ENCODE measurements at places on chromosomes 13 and 19.

GRCh38 chr13:73212482-73212881, 153.7 kb downstream of the KLF5 start:
- no peak for DNase-seq

GRCh38 chr13:80873589-80873988, 532.7 kb upstream of the SPRY2 start:
- peak; percentile 25 for DNase-seq

DNA sequence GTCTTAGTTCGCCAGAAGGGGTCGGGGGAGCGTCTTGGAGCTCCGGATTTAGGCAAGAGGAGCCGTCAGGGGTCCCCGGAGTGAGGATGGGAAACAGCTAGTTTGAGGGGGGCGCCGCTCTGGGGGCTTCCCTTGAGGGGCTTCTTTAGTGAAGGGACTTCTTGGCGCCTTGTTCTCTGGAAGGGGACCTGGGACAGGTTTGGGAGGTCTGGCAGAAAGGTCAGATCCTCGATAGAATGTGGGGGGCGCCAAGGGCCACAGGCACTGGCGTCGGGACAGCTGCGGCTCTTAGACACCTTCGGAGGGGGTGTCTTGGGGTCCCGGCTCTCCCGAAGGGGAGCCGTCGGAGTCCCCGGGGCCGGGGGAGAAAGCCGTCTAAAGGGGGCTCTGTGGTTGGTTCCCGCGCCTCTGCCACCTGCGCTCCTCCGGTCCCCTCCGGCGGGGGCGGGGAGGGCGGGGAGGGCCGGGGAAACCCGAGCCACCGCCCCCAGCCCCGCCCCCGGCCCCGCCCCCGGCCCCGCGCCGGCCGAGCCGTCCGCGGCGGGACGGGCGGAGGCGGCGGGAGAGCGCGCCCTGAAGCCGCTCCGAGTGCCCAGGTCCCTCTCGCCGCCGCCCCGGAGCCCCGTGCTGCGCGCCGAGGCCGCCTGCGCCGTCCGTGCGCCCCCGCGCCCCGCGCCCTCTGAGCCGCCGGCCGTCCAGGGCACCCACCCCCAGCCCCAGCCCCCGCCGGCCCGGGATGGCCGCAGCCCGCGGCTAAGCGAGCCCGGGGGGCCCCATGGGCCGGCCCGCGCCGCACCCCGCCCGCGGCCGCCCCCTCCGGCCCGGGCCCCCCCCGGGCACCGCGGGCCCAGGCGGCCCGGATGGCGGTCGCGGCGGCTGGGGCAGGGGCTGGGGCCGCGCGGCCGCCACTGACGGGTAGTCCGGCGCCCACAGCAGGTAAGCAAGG, at the start of gene NRTN:
TSS of gene NRTN (plus strand) at position 552 of the 946 bp plus-strand sequence. CDS start 19,099 bp downstream, outside the sequence.
- DNase-seq: no peak

DNA sequence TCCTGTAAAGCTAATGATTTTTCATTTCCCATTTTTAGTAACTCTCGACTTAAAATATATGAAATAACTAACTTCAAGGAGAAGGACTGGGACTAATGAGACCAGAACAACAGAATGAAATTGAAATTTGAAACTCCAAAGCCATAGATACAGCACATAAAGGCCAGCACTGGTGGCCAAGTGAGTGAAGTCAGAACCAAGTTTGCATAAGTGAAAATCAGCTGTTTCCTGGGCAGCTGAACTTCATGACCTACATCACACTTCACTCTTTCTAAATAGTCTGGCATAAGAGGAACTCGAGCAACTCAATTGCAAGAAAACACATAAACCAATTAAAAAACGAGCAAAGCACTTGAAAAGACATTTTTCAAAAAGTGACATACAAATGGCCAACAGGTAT, 84.5 kb downstream of the DCLK1 start:
- no peak for DNase-seq

DNA sequence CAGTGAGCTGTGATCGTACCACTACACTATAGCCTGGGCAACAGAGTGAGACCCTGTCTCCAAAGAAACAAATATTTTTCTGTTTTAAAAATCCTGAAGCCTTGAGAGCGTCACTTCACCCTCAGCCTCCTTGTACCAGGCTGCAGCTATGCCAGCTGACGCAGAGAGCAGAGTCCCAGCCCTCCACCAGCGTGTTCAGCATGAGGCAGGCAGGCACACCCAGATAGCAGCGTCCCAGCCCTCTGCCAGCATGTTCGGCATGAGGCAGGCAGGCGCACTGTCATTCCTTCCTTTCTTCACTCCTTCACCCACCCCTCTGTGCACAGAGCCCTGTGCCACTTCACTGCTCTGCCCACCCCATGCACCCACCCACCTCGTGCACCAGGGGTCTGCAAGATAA, 43.3 kb upstream of the USE1 start:
- DNase-seq: no peak

DNA sequence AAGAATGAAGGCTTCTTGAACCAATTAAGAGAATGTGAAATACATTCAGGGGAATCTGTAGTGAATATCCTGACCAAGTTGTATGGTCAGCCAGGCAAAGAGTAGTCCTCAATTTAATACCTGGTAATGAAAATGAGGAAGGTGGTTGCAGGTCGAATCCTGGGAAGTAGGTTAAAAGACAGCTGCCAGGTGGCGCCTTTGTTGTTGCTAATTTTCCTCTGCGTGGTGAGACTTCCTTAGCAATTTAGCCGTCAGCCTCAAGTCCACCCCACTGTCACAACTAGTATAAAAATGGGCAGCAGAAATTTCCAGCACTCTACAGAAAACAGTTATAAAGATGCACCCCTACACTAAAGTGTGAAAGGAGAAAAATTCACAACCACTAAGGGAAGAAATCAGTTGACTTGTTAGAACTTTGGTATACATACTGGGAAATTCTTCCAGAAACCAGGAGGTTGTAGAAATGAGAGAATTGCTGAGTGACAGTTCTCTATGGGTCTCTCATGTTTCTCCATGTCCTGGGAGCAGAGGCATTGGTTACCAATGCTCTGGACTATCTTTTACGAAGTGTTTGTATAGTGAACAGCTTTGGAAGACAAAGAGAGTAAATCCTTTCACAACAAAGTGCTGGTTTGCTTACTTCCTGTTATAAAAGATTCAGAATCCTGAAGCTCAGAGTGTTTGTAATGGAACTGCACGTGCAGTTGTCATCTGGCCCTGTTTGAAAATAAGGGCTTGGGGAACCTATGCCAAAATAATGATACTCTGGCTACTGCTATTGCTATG, 235.9 kb downstream of the NHLRC3 start:
- DNase-seq: no peak

DNA sequence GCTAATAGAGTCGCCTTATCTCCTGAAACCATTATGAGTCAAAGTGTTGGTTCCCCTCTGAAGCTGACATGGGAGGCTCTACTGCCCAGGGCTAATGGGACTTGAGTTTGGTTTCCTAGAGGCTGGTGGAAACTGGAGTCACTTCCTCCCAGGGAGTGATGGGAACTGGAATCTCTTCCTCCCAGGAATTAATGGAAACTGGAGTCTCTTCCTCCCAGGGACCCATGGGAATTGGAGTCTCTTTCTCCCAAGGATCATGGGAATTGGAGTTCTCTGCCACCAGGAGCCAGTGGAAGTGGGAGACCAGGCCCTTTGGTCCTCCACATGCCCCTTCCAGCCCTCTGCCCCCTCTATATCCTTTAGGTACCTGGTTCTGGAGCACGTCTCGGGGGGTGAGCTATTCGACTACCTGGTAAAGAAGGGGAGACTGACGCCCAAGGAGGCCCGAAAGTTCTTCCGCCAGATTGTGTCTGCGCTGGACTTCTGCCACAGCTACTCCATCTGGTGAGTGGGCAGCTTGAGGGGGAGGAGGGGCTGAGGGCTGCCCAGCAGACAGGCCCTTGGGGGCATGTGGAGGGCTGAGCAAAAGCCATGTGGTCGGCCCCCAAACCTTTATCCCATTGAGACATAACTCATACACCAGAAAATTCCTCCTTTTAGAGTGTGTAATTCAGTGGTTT, 5.5 kb downstream of the BRSK1 start:
- DNase-seq: no peak

DNA sequence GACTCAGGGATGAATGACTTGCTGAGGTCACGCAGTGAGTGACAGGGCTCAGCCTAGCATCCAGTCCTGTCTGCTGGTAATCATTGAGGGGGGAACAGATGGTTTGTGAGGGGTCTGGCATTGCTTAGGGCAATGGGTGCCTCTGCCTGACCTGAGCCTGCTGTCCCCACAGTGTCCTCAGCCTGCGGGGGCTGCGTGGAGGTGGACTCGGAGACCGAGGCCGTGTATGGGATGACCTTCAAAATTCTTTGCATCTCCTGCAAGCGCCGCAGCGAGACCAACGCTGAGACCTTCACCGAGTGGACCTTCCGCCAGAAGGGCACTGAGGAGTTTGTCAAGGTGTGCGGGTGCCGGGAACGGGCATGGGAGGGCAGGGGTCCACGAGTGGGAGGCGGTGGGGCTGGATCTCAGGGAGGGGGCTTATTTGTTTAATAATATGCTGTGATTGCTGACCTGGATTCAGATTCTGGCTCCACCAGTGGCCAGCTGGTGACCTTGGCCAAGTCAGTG, 2.1 kb downstream of the SCN1B start:
- no peak for DNase-seq

GRCh38 chr13:21625366-21625765, 21.4 kb upstream of the MICU2 start:
- peak; percentile 6 for DNase-seq

DNA sequence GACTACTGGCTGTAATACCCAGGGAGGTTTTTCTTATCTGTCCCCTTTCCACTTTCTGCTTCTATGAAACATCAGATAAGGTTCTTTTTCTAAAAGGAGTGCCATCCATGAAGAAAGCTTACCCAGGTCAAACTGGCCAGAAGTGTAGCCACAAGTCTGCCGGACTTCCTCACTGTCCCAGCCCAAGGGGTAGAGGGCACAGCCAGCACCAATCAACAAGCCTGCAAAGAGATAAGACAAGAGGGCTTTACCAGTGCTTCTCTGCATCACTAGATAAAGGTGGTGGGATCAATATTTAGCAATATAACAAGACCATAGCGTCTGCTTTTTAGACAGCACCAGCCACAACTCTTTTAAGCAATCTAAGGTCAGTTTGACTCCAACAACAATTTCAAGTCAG, 224.7 kb downstream of the LHFPL6 start:
- no peak for DNase-seq

- no peak for DNase-seq
These were observed 1952.0 kb upstream of the PCDH20 start for GRCh38 chr13:63367522-63368198.

DNA sequence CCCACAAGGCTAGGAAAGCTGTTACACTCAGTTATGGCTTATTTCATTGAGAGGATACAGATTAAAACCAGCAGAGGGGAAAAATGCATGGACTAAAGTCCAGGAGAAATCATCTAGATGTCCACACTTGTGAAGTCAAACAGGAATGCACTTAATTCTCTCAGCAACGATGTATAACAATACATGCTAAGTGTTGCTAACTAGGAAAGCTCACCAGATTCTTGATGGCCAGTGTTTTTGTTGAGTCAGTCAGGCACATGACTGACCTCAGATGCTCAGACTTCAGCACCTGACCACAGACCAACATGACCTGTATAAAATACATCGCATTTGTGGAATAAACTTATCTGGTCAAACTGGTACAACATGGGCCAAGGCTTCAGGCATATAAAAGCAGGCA, 470.2 kb upstream of the PRR20A start:
- DNase-seq: no peak

GRCh38 chr13:20494656-20495055, 31.0 kb downstream of the CRYL1 start:
- DNase-seq: no peak

GRCh38 chr19:7605490-7606222, 10.0 kb downstream of the CAMSAP3 start:
- DNase-seq: peak; percentile 42
